Heart right ventricle (tissue), 16 donors: ENCODE measurements at places on chromosomes 16 and 17. TPM values are rescaled to one million over a fixed set of nuclear protein-coding genes. Genes with fewer than 3 reads are reported as not detected.

The TEKT1 gene
- not detected for total RNA-seq

The PDP2 gene
- total RNA-seq: 3.1 TPM

The DNASE1L2 gene
- total RNA-seq: not detected

The PNMT gene
- total RNA-seq: 4.5 TPM

The EFNB3 gene
- total RNA-seq: 0.62 TPM

The SKA2 gene
- 34.1 TPM for total RNA-seq

The GNG13 gene
- not detected for total RNA-seq

The PYY gene
- total RNA-seq: not detected

The TBC1D3E gene
- not detected for total RNA-seq

The NRN1L gene
- not detected for total RNA-seq

The KCNH6 gene
- not detected for total RNA-seq

The JPH3 gene
- 0.08 TPM for total RNA-seq

The KRT36 gene
- not detected for total RNA-seq

The SRL gene
- 454 TPM for total RNA-seq

The KRT27 gene
- 0.21 TPM for total RNA-seq

The DNAI2 gene
- 0.16 TPM for total RNA-seq

The CD300E gene
- 0.74 TPM for total RNA-seq

The KRT34 gene
- total RNA-seq: not detected

The EVI2B gene
- 0.77 TPM for total RNA-seq

The DBNDD1 gene
- 6.8 TPM for total RNA-seq
